Esophagus muscularis mucosa (tissue), 4 donors: ENCODE measurements at places on chromosomes 6 and 20.

DNA sequence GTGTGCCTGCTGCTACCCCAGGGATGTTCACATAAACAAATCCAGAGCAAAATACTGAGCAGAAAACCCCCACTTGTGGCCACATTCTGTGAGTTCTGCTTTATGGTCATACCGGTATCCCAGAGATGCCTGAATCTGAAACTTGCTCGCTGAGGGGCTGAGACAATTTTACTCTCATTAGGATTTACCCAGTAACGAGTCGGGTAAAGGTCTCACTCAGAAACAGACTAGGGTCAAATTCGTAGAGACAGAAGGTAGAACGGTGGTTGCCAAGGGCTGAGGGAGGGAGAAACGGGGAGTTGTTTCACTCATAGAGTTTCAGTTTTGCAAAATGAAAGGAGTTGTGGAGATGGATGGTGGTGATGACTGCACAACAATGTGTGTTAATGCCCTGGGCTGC, 45.4 kb upstream of the NKX2-2 start:
- DNase-seq = no peak

DNA sequence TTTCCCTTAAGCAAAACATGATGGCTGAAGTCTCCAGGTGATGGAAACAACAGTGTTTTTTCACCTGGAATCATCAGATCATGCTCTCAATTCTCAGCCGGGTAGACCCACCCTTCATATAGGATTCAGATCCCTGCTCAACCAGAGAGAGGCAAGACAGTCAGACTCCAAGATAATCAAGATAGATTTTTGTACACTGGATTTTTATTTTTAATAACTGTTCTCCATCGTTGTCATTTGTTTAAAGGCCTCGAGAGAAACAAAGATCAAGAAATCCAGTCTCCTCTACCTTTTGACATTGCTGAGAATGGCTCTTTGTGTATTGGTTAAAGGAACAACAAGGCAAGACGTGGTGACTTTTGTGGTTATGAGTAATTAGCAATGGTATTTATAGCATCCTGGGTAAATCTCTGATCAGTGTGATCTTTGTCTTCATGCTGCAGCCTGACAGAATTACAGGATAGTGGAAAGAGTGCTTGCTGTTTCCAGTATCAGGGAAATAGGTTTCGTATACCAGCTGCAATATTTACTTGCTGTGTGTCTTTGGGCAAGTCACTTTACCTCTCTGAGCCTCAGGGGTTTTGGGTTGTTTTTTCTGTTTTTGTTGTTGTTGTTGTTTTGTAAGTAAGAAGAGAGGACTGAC, 29.9 kb downstream of the ID4 start:
- DNase-seq = no peak

GRCh38 chr6:137655291-137655690, 161.1 kb upstream of the OLIG3 start:
- DNase-seq = no peak

- peak; percentile 70 for DNase-seq
Observed at GRCh38 chr6:111536910-111537527, 54.0 kb upstream of the REV3L start.

GRCh38 chr6:113610377-113610988, 246.7 kb upstream of the MARCKS start:
- DNase-seq = no peak

- DNase-seq = no peak
Observed at GRCh38 chr6:157676241-157676640, 146.8 kb upstream of the SNX9 start.

GRCh38 chr6:102039441-102039840, 645.9 kb downstream of the GRIK2 start:
- no peak for DNase-seq

DNA sequence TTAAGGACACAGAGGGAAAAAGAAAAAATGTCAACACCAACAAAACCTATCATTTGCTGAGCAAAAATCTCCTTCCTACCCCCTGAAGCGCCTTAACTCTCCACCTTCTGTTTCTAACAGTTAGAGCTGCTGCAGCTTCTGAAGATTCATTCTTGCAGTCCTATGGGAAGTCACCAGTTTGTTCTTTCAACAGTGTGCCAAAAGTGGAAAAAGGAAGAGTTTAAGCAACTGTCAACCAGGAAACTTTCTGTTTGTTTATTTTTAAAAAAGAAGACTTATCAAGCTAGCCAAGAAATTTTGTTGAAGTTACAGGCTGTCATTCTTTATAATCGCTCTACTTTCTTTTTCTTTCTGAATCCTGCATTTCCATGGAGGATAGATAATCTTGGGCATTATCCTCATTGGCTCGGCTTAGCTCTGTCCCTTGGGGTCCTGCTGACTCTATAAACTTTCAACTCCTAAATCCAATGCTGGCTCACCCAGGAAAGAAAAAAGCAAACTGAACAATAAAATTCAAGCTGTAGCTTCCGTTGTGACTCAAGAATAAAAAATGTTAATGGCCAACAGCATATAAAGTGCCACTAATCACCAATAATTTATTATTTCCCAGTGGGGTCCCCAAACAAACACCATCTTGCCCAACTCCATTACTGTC, 172.8 kb upstream of the CITED2 start:
- no peak for DNase-seq

- DNase-seq = no peak
Observed at GRCh38 chr20:25273046-25273445, 25.2 kb downstream of the PYGB start.

DNA sequence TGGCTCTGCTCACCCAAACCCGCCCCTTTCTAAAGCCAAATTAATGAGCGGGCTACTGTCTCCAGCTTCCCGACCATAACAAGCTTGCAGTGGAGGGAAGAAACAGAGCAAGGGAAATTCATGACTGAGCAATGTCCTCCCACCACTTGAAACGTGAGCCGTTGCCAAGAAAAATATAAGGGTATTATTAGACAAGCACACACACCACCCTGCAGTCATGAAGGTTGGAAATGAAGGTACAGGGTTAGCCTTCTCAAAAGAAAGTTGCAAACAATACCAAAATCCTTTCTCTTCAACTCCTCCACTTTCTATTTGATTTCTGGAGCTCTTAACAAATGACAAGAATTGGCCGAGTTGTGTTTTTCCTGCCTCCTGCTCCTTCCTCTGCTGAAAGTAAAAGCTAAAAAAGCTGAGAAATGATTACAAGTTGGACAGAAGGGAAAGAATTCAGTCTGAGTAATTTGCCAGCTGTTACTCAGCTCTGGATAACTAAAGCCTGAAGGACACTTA, 151.1 kb upstream of the B3GAT2 start:
- no peak for DNase-seq

- no peak for DNase-seq
Observed at GRCh38 chr20:17282501-17282900, 55.7 kb downstream of the PCSK2 start.

- DNase-seq = no peak
Observed at GRCh38 chr20:41572010-41572572, 46.1 kb downstream of the CHD6 start.

DNA sequence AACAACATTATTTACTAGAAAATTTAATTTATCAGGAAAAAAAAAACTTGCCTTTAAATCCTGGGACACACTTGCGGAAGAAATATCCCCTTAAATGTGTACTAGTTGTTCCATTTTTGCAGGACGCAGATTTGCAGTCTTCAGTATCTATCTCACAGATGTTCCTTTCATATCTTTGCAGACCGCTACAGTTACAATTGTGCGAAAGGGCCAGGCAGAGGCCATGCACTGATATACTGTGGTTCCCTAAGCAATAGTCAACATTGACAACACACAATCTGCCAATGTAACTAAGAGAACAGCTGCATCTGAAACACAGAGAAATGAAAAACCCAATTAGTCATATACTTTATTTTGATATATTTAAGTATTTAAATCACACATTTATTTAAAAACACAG, 411.2 kb downstream of the EYS start:
- DNase-seq = no peak

DNA sequence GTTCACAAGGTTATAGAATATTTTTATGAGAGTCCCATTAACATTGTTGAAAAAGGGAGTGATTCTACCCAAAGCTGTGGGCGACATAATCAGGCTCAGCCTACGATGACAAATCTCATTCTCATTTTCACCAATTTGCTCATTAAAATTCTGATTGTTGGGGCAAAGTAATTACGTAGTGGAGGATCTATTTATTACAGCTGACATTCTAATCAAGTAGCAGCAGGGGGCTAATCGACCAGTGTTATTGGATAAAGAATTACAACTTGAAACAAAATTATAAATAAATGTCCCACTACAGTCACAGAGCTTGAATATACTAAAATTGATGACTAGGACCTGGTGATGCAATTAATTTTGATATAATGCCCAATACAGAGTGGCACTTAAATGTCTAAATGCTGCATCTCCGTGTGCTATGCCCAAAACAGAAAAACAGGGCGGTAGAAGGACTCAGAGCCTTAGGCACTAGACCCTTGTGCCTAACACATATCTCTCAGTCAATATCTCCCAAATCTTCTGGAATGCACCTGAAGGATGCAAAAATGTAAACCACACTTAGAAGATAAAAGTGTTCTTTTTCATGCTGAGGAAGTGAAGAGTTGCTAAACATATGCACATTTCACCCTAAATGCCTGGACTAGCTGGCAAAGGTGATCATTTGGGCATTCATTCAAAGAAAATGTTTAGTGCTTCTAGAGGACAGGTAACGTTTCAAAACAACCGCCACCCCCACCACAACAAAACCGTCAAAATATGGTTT, 88.3 kb downstream of the CD24 start:
- DNase-seq = no peak

DNA sequence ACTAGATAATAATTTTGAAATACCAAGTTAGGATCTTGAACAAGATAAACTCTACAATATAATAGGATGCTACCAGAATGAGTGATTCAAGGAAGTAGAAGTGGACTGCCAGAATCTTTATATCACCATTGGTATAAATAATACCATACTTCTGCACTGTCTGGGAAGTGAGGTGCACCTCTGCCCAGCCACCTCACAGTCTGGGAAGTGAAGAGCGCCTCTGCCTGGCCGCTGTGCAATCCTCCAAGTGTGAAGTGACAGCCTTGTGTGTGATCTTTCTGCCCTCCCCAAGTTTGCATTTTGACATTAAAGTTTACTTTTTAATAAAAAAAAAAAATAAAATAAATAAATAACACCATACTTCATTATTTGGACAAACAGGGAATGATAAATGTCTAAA, 18.8 kb downstream of the LATS1 start:
- DNase-seq = no peak

DNA sequence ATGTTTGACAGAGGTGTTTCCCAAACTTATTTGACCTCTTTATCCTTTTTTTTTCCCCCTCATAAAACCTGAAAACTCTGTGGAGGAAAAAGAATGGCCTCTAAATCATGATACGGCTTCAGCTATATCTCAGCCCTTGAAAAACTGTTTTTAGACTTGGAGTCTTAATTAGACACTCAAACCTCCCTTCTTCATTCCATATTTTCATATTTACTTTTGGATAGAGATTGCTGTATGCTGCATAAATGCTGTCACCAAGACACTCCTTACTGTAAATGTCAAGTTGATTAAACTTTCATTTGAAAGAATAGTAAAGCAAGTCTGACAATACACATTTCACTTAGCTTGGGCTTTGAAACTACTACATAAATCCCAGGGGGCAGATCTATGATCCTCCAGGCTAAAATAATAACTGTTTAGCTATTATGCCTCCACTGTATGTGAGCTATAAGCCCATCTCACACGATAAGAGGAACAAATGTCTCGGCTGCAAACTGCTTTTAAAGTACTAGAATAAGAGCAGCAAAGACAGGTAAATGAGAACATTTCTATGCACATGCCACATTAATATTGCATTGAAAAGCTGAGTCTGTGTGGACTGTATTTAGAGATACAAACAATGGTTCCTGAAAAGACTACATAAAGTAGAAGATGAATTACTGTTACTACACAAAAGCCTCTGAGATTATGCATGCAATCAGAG, 141.3 kb upstream of the HMGN3 start:
- DNase-seq = no peak

DNA sequence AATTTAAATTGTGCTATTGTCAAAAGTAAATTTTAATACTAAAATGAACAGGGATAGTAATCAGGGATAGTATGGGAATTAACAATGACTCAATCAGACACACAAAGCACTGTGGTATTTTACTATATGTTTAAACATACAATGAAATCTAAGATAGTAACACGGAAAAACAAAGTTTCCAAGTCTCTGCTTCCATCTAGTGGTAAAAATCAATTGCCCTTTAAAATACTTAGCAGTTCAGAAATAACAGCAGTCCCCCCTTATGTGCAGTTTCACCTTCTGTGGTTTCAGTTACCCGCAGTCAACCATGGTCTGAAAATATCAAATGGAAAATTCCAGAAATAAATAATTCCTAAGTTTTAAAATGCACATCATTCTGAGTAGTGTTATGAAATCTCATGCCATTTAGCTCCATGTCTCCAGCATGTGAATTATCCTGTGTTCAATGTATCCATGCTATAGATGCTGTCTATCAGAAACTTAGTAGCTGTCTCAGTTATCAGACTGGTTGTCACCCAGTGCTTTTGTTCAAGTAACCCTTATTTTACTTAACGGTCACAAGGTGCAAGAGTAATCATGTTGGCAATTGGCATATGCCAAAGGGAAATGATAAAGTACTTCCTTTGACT, 58.5 kb downstream of the AHI1 start:
- DNase-seq = no peak

DNA sequence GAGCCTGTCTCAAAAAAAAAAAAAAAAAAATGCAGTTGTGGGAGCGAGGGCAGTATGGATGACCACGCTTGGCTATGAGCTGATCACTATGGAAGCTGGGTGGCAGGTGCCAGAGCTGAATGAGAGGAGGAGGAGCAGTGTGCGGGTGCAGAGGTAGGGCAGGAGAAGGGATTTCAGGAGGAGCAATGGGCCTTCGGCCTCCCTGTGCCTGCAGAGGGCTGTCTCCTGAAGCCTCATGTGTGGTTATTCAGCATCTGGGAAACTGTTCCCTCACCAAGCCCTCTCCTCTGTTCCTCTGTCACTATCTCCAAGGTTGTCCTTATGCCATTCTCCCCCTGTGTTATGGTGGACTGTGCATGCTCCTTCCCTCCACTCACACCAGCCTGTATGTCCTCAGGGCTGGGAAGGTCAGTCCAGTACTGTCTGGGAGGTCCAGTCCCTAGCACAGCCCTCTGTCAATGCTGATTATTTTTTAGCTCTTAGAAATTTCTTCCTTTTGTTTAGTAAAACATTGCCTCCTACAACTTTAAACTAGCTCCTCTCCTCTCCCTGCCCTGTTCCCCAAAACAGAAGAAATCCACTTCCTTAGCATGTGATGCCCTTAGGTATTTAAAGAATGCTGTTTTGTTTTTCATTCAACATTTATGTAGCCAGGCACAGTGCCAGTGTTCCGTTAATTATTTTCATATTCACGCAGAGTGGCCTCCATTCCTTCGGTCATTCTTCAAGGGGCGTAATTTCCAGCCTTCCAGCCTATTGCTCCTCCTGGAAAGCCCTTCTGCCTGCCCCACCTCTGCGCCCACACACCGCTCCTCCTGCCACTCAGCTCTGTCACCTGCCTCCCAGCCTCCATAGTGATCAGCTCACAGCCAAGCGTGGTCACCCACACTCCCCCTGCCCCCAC, 48.9 kb downstream of the CNBD2 start:
- DNase-seq = no peak
